Stimulated activated CD4-positive, alpha-beta T cell treated with anti-CD3 and anti-CD28 coated beads, Interleukin-15, amount 100 ng/mL, for 1 hour (primary cell): ENCODE measurements at places on chromosomes 4 and X.

DNA sequence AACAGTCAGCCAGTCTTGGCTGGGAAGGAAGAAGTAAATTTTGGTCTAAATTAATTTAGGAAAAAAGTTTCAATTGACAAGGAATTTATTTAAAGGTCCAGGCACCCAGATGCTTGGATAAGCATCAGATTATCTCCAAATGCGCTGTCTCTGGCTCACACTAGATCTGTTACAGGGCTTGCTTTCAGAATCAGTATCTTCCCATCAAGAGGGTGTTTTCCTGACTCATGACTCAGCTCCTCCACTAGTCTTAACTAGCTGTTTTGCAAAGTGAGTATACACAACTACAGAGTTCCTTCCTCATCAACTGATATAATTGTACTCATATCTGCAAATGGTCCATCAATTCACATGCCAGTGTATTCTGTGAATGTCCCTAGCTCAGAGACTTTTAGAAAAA is 482.1 kb upstream of the CPEB2 start:
- DNase-seq = no peak

GRCh38 chr4:125891597-125892258 is 577.0 kb downstream of the FAT4 start:
- no peak for DNase-seq

GRCh38 chr4:141391293-141391692 is 170.6 kb downstream of the ZNF330 start:
- DNase-seq = no peak

DNA sequence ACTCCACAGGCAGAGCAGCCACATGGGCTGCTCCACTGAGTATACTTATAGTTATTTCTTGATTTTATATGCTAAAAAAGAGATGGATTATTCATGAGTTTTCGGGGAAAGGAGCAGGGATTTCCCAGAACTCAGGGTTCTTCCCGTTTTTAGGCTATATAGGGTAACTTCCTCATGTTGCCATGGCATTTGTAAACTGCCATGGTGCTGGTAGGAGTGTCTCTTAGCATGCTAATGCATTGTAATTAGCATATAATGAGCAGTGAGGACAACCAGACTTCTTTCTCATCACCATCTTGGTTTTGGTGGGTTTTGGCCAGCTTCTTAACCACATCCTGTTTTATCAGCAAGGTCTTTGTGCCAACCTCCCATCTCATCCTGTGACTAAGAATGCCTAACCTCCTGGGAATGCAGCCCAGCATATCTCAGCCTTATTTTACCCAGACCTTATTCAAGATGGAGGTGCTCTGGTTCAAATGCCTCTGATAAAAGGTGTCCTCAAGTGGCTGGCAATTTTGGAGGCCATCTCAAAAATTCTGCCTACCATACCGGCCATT is 213.0 kb upstream of the VEGFC start:
- DNase-seq = no peak

DNA sequence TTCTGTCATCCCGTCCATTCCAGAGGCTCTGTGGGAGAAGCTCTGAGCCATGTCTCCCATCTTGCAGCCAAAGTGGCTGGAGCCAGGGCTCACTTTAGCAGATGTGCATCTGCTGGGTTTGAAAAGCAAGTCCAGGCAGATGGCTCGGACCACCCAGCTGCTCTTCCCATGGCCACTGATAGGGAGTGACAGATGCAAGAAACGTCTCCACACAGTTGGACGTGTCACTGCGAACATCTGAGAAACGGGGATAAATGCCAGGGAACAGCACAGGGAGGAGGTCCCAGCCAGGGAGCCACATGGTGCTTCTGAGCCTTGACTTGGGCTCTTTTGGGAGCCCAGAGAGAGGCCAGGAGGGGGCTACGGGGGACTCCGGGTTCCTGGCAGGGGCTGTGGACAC is 242.3 kb downstream of the AFAP1 start:
- no peak for DNase-seq

GRCh38 chr4:84680956-84681355 is 98.0 kb downstream of the CDS1 start:
- no peak for DNase-seq

GRCh38 chr4:14428125-14428524 is 574.2 kb upstream of the CPEB2 start:
- no peak for DNase-seq

GRCh38 chr4:170599894-170600293 is 510.1 kb upstream of the AADAT start:
- DNase-seq = no peak

DNA sequence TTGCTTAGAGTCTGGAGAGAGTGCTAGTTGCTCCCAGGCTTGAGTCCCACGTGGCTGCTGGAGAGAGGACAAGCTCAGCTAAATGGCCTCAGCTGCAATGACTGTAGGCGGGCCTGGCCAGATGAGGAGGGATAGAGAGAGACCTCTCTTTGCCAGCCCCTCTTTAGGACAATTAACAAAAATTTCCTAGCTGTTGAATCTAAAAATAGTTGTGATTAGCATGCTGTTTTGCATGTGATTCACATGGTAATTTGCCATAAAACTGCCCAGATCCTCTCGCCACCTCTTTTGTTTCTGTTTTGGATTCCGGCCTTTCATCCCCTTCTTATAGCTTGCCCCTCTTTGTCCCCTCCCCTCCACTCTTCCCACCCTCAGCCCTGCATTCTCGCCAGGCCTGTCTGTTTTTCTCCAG is 28.9 kb upstream of the PRPS1 start:
- no peak for DNase-seq

DNA sequence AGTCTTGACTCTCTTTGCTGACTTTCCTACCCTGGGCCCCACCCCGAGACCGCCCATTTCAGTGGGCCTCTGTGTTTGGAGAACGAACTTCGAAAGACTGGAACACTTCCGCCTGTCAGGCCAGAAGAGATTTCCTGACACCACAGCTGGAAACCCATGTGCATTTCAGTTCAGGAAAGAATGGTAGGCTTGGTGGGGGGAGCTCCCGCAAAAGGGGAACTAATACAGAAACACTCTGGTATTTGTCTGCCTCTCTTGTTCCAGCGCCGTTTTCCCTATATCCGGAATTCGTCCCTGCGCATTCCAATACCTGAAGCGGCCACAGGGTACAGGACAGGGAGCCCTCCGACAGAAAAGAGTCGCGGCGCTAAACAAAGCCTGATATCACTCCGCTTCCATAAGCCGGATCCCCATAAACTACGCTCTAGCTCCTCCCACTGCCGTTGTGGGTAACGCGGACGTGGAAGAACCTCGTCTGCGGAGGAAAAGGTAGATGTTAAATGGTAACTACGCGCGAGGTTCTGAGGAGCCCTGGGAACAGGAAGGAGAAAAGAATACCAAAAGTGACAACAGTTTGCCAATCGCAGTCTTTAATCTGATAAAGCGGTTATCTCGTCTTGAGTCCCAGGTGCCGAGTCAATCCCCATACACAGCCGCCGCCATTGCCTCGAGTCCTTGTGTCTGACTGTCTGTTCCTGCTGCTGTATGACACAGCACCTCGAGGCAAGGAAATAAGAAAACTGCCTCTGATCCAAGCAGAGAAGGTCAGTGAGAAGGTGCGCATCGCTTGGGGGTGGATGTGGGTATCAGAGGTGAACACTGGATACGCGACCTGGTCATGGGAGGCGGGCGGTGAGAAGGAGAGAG is at the start of gene ARMCX5:
TSS of gene ARMCX5 (plus strand) at position 432 of the 867 bp plus-strand sequence. CDS start 2,627 bp downstream, outside the sequence.
- DNase-seq = peak; percentile 30

GRCh38 chr4:26342328-26343037 is 21.7 kb downstream of the RBPJ start:
- no peak for DNase-seq

GRCh38 chr4:83217721-83218522 is 66.7 kb downstream of the COQ2 start:
- peak; percentile 30 for DNase-seq

DNA sequence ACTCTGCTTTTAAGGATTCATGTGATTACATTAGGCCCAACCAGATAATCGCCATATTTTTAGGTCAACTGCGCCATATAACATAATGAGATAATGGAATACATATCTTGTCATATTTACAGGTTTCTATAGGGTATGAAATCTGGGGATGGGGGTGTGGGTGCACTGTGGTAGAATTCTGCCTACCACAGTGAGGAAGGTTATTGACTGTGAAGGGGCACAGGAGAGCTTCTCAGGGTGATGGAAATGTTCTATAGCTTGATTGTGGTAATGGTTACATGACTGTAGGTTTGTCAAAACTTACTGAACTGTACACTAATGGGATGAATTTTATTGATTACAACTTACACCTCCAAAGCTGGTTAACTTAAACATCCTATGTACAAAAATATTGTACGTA is 15.9 kb downstream of the USP53 start:
- no peak for DNase-seq
